ENCODE measurements at places on chromosomes 3 and 15. TPM values are rescaled to one million over a fixed set of nuclear protein-coding genes. Genes with fewer than 3 reads are reported as not detected.

Gene NAA50
- total RNA-seq: 138 TPM

DNA sequence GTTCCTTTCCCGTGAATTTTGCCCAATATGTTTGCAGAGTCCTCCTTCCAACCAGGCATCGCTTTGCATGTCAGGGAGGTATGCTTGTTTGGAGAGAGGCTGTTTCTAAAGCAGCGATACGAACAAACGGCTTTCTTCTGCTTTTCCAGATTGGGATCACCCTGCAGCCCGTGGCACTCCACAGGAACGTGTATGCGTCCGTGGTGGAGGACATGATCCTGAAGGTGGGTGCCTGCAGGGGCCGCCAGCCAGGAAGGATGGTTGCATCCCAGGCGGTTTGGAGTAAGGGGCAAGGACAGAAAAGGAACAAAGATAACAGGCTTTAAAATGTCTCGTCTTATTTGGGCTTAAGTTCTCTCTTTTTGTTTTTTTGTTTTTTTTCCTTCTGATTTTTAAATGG, 17.5 kb downstream of the MAP6D1 start:
- no peak overlapping the region for H3K4me3 ChIP-seq
- H3K27me3 ChIP-seq: no peaks in the 10 kb centered on the region
- H3K36me3 ChIP-seq: peaks cover 40% of the 10 kb centered on the region
- DNase-seq: no peak
- peaks cover 2% of the 10 kb centered on the region for H3K4me1 ChIP-seq

GRCh38 chr3:50637945-50638344, 21.0 kb downstream of the MAPKAPK3 start:
- H3K4me3 ChIP-seq: no peak overlapping the region
- no peaks in the 10 kb centered on the region for H3K27me3 ChIP-seq
- peaks cover 26% of the 10 kb centered on the region for H3K4me1 ChIP-seq
- no peak for DNase-seq

- peaks cover 7% of the 10 kb centered on the region for H3K27me3 ChIP-seq
- H3K27ac ChIP-seq: no peak overlapping the region
- no peak for DNase-seq
- no peaks in the 10 kb centered on the region for H3K4me1 ChIP-seq
- H3K4me3 ChIP-seq: no peak overlapping the region
These were observed 925.7 kb downstream of the EPHA3 start for GRCh38 chr3:90032980-90033641.

DNA sequence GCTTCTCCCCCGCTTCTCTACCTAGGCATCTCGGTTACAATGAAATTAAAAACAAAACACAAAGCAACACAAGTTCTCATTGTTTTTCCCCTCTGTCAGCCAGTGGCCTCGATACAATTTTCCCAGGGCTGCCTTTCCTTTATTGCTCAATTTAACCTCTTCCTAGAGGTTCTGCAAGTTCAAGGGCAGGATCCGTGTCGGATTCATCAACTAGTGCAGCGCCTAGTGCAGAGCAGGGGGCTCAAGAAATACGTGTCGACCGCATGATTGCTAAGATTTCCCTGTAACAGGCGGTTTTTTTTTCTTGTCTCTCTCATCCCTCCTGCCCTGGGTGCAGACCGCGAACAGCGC, 1.4 kb upstream of the BHLHE40 start:
- H3K27ac ChIP-seq: peak overlapping the region; percentile 93
- peak overlapping the region; percentile 86 for H3K4me3 ChIP-seq
- no peak for DNase-seq
- H3K27me3 ChIP-seq: peaks cover 34% of the 10 kb centered on the region

GRCh38 chr3:11306817-11307589, 34.8 kb downstream of the ATG7 start:
- H3K4me1 ChIP-seq: no peaks in the 10 kb centered on the region
- peaks cover 43% of the 10 kb centered on the region for H3K36me3 ChIP-seq
- H3K27ac ChIP-seq: no peak overlapping the region
- H3K27me3 ChIP-seq: no peaks in the 10 kb centered on the region
- no peak overlapping the region for H3K4me3 ChIP-seq

GRCh38 chr15:74423431-74424257, 10.1 kb downstream of the SEMA7A start:
- H3K4me1 ChIP-seq: peaks cover 34% of the 10 kb centered on the region
- H3K4me3 ChIP-seq: no peak overlapping the region
- DNase-seq: no peak
- H3K27me3 ChIP-seq: no peaks in the 10 kb centered on the region
- no peaks in the 10 kb centered on the region for H3K36me3 ChIP-seq
- H3K27ac ChIP-seq: peak overlapping the region; percentile 40

DNA sequence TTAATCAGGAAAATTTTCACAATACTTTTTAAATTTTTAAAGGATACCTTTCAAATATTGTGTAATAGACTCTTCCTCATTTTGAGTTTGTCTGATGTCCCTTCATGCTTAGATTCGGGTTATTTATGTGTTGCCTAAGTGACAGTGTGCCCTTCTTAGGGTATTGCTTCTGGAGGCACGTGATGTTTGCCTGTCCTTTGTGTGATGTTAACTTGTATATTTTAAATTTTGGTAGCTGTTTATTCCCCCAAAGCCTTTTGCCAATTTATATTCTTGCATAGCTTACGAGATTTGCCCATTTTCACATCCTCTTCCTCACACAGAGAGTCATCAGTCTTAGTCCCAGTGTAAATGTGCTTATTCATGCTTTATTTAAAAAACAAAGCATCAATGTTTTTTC, 433.1 kb downstream of the EPHB1 start:
- H3K36me3 ChIP-seq: no peaks in the 10 kb centered on the region
- no peak overlapping the region for H3K27ac ChIP-seq
- H3K27me3 ChIP-seq: no peaks in the 10 kb centered on the region
- DNase-seq: no peak

DNA sequence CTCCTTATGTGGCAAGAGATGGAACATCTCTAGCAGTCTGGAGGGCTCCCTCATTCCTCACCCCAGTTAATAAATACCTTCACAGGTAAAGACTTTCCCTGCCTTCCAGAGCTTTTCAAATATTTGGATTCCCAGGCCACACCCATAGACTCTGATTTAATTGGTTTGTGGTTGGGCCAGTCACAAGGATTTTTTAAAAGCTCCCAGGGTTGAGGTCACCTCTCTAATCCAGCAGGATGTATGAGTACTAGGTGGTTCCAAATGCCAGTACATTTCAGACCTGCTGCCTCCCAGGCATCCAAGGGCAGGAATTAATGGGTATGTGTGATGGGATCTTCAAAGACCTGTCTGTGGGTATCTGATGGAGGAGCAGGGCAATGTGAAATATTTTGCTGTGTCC, 312.8 kb downstream of the CLSTN2 start:
- H3K27ac ChIP-seq: no peak overlapping the region
- no peaks in the 10 kb centered on the region for H3K27me3 ChIP-seq
- no peak for DNase-seq
- H3K4me1 ChIP-seq: peaks cover 8% of the 10 kb centered on the region
- no peak overlapping the region for H3K4me3 ChIP-seq

GRCh38 chr3:178329936-178330335, 206.3 kb upstream of the KCNMB2 start:
- DNase-seq: no peak
- H3K4me1 ChIP-seq: peaks cover 6% of the 10 kb centered on the region
- H3K27me3 ChIP-seq: no peaks in the 10 kb centered on the region
- no peak overlapping the region for H3K27ac ChIP-seq
- no peaks in the 10 kb centered on the region for H3K36me3 ChIP-seq

Measured in type B pancreatic cell (in vitro differentiated cells).